ENCODE measurements at places on chromosomes 7 and 10. TPM values are rescaled to one million over a fixed set of nuclear protein-coding genes. Genes with fewer than 3 reads are reported as not detected.
A peak's percentile ranks its signal among the peaks of the same experiment; 100 is the strongest.

GRCh38 chr10:112778579-112778978 lies 171.5 kb upstream of the TCF7L2 start:
- H3K27me3 ChIP-seq: no peaks in the 10 kb centered on the region
- H3K27ac ChIP-seq: no peak overlapping the region
- no peak overlapping the region for H3K4me3 ChIP-seq
- DNase-seq: peak; percentile 62
- no peaks in the 10 kb centered on the region for H3K36me3 ChIP-seq

DNA sequence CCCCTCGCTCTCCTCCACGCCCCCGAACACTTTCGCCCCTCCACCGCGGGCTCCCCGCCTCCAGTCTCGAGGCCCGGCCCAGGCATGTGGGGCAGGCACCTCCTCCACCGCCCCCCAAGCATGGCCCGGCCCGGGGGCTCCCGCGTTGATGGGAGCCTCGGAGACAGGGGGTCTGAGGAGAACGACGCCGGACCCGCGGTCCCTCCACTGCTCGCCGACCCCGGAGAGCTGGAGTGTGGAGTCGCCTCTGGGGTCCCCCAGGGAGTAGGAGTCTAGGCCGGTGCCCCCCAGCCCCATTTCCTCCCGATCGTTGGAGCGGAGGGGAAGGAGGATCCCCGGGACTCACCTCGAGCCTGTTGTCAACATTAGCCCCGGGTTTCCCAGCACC lies 206 bp downstream of the UPF2 start:
- H3K4me1 ChIP-seq: peaks cover 11% of the 10 kb centered on the region
- H3K4me3 ChIP-seq: peak overlapping the region; percentile 95
- H3K27me3 ChIP-seq: peaks cover under 1% of the 10 kb centered on the region
- H3K36me3 ChIP-seq: no peaks in the 10 kb centered on the region

- no peak overlapping the region for H3K4me3 ChIP-seq
- H3K36me3 ChIP-seq: no peaks in the 10 kb centered on the region
- DNase-seq: no peak
- no peaks in the 10 kb centered on the region for H3K27me3 ChIP-seq
Measured at GRCh38 chr7:14691034-14691433, 211.5 kb downstream of the DGKB start.

DNA sequence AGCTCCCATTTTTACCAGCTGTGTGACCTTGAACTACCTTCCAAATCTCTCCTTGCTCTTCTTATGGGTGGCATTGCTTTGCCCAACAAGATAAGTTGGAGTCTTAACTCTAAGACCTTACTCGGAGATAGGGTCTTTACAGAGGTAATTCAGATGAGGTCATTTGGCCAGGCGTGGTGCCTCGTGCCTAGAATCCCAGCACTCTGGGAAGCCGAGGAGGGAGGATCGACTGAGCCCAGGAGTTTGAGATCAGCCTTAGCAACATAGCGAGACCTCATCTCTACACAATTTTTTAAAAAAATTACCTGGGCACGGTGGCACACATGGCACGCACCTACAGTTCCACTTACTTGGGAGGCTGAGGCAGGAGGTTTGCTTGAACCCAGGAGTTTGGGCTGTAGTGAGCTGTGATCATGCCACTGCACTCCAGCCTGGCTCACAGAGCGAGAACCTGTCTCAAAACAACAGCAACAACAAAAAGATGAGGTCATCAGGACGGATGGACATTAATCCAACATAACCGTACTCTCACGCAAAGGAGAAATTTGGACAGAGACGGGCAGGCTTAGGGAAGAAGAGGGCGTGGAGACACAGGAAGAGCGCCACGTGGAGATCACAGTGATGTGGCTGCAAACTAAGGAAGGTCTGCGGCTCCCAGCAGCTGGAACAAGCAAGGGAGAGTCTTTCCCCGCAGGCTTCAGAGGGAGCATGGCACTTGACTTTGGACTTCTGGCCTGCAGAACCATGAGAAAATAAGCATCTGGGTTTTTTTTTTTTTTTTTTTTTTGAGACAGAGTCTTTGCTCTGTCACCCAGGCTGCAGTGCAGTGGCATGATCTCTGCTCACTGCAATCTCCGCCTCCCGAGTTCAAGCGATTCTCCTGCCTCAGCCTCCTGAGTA lies 122.3 kb upstream of the CARD11 start:
- H3K27ac ChIP-seq: no peak overlapping the region
- DNase-seq: no peak
- peaks cover 13% of the 10 kb centered on the region for H3K27me3 ChIP-seq
- H3K4me1 ChIP-seq: no peaks in the 10 kb centered on the region
- H3K36me3 ChIP-seq: no peaks in the 10 kb centered on the region

- H3K4me3 ChIP-seq: no peak overlapping the region
- no peak for DNase-seq
- H3K27me3 ChIP-seq: no peaks in the 10 kb centered on the region
- no peaks in the 10 kb centered on the region for H3K4me1 ChIP-seq
- H3K27ac ChIP-seq: no peak overlapping the region
Measured at GRCh38 chr10:124476043-124476725, 14.6 kb downstream of the LHPP start.

Gene KLF14
- total RNA-seq: not detected

- peak; percentile 49 for DNase-seq
- no peaks in the 10 kb centered on the region for H3K36me3 ChIP-seq
- no peaks in the 10 kb centered on the region for H3K27me3 ChIP-seq
Measured at GRCh38 chr7:90595801-90596670, at the start of gene CDK14. Gene CDK14 (plus strand): TSS chr7:90596321. CDS start chr7:90596628, 307 bp downstream.

DNA sequence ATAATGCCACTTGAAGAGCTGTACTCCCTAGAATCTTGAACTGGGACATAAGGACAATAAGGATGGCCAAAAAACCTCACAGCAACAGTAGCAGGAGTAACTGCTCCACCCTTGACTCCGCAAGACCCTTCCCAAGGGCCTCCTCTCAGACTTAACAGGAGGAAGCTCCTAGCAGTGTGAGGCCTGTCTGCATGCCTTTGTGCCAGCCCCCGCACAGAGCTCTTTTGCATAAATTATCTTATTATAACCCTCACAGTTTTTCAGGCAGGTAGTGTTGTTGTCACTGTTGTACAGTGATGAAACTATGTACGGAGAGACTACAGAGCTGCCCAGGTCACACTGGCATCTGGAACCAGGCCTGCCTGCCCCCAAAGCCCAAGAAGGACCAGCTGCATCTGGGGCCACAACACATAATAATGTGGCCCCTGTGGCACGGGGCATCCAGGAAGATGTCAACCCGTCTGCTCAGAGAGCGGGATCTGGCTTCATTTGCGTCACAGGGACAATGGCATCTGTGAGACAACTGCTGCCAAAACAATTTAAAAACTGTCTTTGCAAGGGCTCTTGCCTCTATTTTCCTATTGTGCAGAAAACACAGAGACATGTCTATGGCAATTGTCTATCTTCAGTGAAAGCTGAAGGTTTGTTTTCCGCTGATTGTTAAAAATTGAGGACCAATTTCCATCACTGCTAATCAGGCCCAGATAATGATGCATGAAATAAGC lies 249.3 kb upstream of the GRB10 start:
- DNase-seq: no peak
- no peak overlapping the region for H3K27ac ChIP-seq
- peaks cover 45% of the 10 kb centered on the region for H3K4me1 ChIP-seq
- no peaks in the 10 kb centered on the region for H3K27me3 ChIP-seq
- no peaks in the 10 kb centered on the region for H3K36me3 ChIP-seq
- H3K4me3 ChIP-seq: no peak overlapping the region

- no peak overlapping the region for H3K27ac ChIP-seq
- H3K36me3 ChIP-seq: no peaks in the 10 kb centered on the region
- peak; percentile 84 for DNase-seq
- no peaks in the 10 kb centered on the region for H3K27me3 ChIP-seq
- H3K4me1 ChIP-seq: no peaks in the 10 kb centered on the region
Measured at GRCh38 chr7:11540271-11540761, 291.7 kb downstream of the THSD7A start.

DNA sequence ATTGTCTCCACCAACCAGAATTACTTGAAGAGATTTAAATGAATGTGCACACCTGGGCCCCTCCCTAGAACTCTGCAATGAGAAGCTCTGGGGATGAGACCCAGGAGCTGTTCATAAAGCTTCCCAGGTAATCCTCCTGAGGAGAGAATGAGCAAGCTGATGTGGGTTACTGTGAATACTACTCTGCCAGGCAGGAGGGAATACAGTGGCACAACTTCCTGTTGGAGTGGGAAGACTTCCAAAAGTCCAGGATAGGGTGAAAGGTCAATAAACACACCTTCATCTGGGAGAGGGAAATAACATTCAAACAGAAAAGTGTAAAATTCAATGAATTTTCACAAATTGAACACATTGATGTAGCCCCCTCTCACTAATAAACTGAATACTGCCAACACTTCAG lies 351.4 kb downstream of the ABCA13 start:
- H3K27me3 ChIP-seq: no peaks in the 10 kb centered on the region
- no peaks in the 10 kb centered on the region for H3K36me3 ChIP-seq
- no peaks in the 10 kb centered on the region for H3K4me1 ChIP-seq
- DNase-seq: no peak
- no peak overlapping the region for H3K27ac ChIP-seq
- no peak overlapping the region for H3K4me3 ChIP-seq

- peak overlapping the region; percentile 15 for H3K4me3 ChIP-seq
- H3K36me3 ChIP-seq: no peaks in the 10 kb centered on the region
Measured at GRCh38 chr7:64876792-64877713, 26.0 kb upstream of the ZNF273 start.

Measured in astrocyte (in vitro differentiated cells and primary cell).